PC-9 (cell line): ENCODE measurements at places on chromosomes 6 and 20. TPM values are rescaled to one million over a fixed set of nuclear protein-coding genes. Genes with fewer than 3 reads are reported as not detected.

The KIZ gene
- total RNA-seq = 17.2 and 21.5 TPM in 2 replicates

The DSP gene
- total RNA-seq = 109 and 117 TPM in 2 replicates

The TRIM40 gene
- total RNA-seq = not detected in 2 replicates

The E2F1 gene
- 31.5 and 31.6 TPM in 2 replicates for total RNA-seq

The UNC5CL gene
- 1.7 and 2.1 TPM in 2 replicates for total RNA-seq

The RSPO3 gene
- not detected in 2 replicates for total RNA-seq

The NKX2-2 gene
- total RNA-seq = not detected in 2 replicates

The SNAP25 gene
- not detected in 2 replicates for total RNA-seq

The TNF gene
- total RNA-seq = not detected in 2 replicates

The RBM24 gene
- total RNA-seq = 0.72 and 0.85 TPM in 2 replicates

The CTAGE9 gene
- not detected in 2 replicates for total RNA-seq

The COL21A1 gene
- total RNA-seq = 0.13 TPM in 1 of 2 replicates, not detected in the other

The OTOR gene
- total RNA-seq = not detected in 2 replicates

The CRISP2 gene
- not detected in 2 replicates for total RNA-seq

The ALDH5A1 gene
- 19.1 and 21.2 TPM in 2 replicates for total RNA-seq

The COX4I2 gene
- total RNA-seq = not detected in 2 replicates

The POM121L2 gene
- total RNA-seq = 0.26 TPM in 1 of 2 replicates, not detected in the other

The C20orf202 gene
- not detected in 2 replicates for total RNA-seq

The METTL24 gene
- not detected in 2 replicates for total RNA-seq

The SLPI gene
- total RNA-seq = 55.1 and 111 TPM in 2 replicates

The PLN gene
- total RNA-seq = not detected in 2 replicates

The BPIFA1 gene
- total RNA-seq = not detected in 2 replicates

The MEP1A gene
- total RNA-seq = not detected in 2 replicates

The NNAT gene
- total RNA-seq = not detected in 2 replicates

The OOEP gene
- 10.9 and 12.2 TPM in 2 replicates for total RNA-seq

The MBOAT1 gene
- 19.7 and 22.0 TPM in 2 replicates for total RNA-seq

The ARMC12 gene
- 0.35 and 0.57 TPM in 2 replicates for total RNA-seq

The NRN1 gene
- not detected in 2 replicates for total RNA-seq

The CCN5 gene
- 0.20 TPM in 1 of 2 replicates, not detected in the other for total RNA-seq

The SRF gene
- 22.0 and 25.4 TPM in 2 replicates for total RNA-seq

The RAD21L1 gene
- 0.60 TPM in 1 of 2 replicates, not detected in the other for total RNA-seq

The TGM2 gene
- total RNA-seq = 286 and 333 TPM in 2 replicates

The EMILIN3 gene
- not detected in 2 replicates for total RNA-seq

The SLC25A27 gene
- 25.0 and 27.1 TPM in 2 replicates for total RNA-seq

The PRSS35 gene
- total RNA-seq = not detected in 2 replicates

The ULBP2 gene
- 2.9 and 4.4 TPM in 2 replicates for total RNA-seq

The MMP24 gene
- total RNA-seq = 0.45 and 0.48 TPM in 2 replicates

The SIGLEC1 gene
- total RNA-seq = 0.13 TPM in 1 of 2 replicates, not detected in the other

The MACROD2 gene
- 8.5 and 11.4 TPM in 2 replicates for total RNA-seq

The GRM4 gene
- not detected in 2 replicates for total RNA-seq

The SNHG17 gene
- 41.5 and 58.9 TPM in 2 replicates for total RNA-seq

The GABRR1 gene
- not detected in 2 replicates for total RNA-seq
